ENCODE measurements at places on chromosomes 5 and 9. TPM values are rescaled to one million over a fixed set of nuclear protein-coding genes. Genes with fewer than 3 reads are reported as not detected.

Gene TMEM215
- 0.88 TPM for total RNA-seq

Gene FOXD4L5
- 0.06 TPM for total RNA-seq

Gene EEIG1
- 14.0 TPM for total RNA-seq

Gene RETREG1
- 41.3 TPM for total RNA-seq

Gene SLC25A2
- total RNA-seq, result 0.35 TPM

Gene OR13C2
- 0.18 TPM for total RNA-seq

Gene TAF11L4
- total RNA-seq, result not detected

Gene AGTPBP1
- total RNA-seq, result 28.0 TPM

Gene HTR4
- 0.35 TPM for total RNA-seq

Gene TRIM41
- 22.5 TPM for total RNA-seq

Gene BNC2
- 15.7 TPM for total RNA-seq

Gene ZNF462
- total RNA-seq, result 61.2 TPM

Gene MLANA
- 0.41 TPM for total RNA-seq

Gene WNT8A
- total RNA-seq, result 0.18 TPM

Gene FRMD3
- total RNA-seq, result 16.6 TPM

Gene BTNL8
- total RNA-seq, result 0.47 TPM

Gene SPATA31E1
- not detected for total RNA-seq

Gene SLC38A9
- total RNA-seq, result 45.6 TPM

Gene CNTNAP3
- 9.2 TPM for total RNA-seq

All from metanephros (tissue), 2 donors.